Esophagus squamous epithelium (tissue), 5 donors: ENCODE measurements at places on chromosomes 1 and 21.

DNA sequence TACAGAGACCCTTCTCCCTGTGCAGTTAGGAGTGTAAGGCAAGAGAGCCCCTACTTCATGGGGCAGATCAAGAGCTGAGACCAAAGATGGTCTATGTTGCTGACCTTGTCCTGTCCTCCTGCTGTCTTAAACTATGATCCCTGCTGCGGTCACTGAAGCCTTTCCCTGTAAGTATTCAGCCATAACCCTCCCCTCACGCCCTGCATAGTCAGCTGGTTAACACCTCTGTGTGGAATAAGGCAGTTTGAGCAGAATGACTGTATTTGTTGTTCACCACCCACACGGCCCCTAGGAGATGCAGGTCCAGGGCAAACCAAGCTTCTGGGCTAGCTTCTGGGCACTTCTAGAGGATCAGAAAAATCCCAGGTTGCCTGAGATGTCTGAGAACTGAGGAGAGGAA lies 356 bp downstream of the TSPAN1 start:
- no peak for DNase-seq

GRCh38 chr1:119861547-119861946 lies 34.8 kb downstream of the ADAM30 start:
- no peak for DNase-seq

DNA sequence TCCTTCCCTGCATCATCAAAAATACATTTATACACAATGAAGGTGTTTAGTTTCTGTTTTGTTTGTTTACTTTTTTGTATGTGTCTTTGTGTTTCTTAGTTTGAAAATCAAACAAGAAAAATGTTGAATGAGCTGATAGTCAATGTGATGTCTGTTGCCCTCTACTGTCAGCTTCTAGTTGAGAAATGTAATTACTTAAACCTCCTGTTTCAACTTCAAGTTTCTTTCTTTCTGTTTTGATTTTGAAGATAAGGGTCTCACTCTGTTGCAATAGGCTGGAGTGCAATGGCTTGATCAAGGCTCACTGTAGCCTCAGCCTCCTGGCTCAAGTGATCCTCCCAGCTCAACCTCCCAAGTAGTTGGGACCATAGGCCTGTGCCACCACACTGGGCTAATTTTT lies 37.5 kb downstream of the SPTA1 start:
- no peak for DNase-seq

GRCh38 chr1:14604414-14604813 lies 5.9 kb downstream of the KAZN start:
- DNase-seq, result no peak

DNA sequence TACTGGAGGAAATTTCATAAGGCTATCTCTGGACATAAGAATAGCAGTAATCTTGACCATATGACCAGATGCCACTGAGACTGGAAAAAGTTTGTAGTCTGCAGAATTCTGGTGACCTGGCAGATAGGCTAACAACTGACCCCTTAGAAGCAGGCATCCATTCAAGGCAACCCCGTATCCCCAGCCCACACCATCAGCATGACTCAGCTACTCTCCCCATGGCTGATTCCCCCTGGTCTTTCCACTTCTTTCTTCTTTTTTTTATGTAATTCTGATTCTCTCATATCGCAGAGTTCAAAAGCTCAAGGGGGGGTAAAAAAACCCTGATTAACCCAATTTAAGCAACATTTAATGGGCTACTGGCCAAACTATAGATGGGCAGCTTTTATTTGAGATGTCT lies 243.1 kb downstream of the ZNF648 start:
- no peak for DNase-seq
